SK-N-SH (cell line): ENCODE measurements at places on chromosomes 2 and 18. TPM values are rescaled to one million over a fixed set of nuclear protein-coding genes. Genes with fewer than 3 reads are reported as not detected.

DNA sequence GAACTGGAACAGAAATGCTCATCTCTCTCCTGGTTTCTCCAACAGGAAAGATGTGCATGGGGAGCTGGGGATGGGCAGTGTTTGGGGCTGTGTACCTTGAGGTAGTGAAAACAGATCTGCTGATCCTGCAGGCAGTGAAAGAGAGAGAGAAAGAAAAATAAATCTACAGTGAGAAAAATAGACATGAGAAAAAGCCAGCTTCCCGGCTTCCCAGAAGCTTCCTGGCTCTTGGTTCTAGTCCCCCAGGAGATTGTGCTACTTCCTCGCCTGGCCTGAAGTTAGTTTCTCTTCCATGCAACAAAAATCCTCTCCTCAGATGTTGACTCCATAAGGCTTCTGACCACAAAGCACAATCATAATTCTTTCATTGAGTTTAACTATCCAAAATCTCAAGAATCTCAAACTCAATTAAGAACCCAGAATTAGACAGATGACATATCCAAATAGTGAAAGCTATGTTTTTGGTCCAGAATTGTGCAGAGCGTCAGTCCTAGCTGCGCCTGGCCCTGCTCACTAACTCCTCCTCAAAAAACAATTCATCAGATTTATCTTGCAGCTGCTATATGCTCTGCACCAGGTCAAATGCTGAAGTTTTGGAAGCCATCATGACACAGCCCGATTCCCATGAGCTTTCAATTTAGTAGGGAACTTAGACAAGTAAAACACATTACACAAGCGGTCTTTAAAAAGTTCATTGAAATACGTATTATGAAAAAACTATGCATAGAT, 20.1 kb upstream of the NAB1 start:
- no peak for DNase-seq

- DNase-seq = no peak
These were observed 32.0 kb downstream of the LGALSL start for GRCh38 chr2:64485961-64486360.

DNA sequence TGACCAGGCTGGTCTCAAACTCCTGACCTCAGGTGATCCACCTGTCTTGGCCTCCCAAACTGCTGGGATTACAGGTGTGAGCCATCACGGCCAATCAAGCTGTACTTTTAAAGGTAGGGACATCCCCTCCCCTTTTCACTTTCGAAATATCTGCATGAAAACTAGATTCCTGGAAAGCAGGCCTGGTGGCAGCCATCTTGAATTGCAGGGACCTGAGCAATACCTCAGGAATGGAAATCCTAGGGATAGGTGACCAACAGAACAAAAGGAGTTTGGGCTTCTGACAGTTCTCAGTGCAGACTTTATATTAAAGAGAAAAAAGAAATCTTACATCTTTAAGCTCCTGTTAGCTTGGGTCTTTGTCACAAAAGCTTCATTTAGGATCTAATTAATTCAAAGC, 62.6 kb downstream of the KLF7 start:
- DNase-seq = no peak

GRCh38 chr2:61733563-61733962, 120.3 kb downstream of the FAM161A start:
- no peak for DNase-seq

DNA sequence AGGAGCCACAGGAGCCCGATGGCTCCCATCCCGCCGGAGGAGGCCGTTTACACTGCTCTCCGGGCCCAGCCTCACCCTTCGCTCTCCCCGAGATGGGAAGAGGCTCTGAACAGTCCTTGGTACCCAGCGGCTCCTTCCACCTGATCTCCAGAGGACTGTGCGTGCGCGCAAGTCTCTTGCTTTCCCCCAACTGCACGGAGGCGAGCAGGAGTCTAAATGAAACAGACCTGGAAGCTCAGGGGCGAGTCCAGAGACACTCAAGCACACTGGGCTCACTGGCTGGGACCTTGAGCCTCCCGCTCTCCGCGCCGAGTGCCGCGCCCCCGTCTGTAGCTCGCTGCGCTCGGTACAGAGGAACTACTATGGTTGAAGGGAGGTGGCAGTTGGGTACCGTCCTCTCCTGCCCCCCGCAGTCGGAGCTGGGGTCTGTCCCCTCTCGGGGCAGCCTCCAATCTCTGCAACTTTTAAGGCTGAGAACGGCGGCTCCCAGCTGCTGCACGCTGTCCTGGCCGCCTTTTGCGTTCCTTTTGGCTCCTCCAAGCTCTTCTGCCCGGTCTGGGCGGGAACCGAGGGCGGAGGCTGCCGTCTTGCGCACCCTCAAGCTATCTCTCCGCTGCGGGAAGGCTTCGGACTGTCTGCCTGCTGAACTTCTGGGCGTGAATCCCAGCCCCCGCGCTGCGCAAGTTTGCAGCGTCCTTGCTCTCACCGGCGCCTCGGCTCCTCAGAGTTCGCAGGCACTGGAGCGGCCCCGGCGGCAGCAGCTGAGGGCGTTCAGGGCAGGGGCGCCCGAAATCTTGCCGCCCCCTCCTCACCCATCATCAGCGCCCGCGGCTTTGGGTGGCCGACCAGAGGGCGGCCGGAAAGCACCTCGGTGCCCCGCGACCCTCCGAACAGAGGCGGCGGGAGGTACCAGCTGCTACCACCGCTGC, 491 bp downstream of the ALK start:
- peak; percentile 76 for DNase-seq

- DNase-seq = no peak
These were observed 78.5 kb upstream of the KIDINS220 start for GRCh38 chr2:8915941-8916340.

- no peak for DNase-seq
These were observed 36.3 kb downstream of the TPRKB start for GRCh38 chr2:73700661-73701447.

- no peak for DNase-seq
These were observed 28.3 kb downstream of the TWSG1 start for GRCh38 chr18:9362869-9363268.

DNA sequence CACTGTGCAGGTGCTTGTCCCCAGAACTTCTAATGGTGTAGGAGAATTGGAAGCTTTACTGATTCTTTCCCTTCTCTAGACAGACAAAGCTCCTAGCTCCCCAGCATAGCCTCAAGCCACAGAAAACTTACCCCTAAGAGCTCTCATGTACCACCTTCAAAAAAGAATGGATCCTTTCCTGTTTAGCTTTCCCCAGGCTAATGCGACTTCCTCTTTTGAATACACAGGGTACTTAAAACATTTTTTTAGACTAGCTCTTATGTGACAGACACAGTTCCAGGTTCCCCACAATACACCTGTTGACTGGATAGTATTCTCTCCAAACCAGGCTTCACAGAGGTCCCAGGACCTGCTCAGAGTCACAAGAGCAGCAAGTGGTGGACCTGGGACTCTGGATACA, 8.3 kb downstream of the CTAGE1 start:
- DNase-seq = no peak

DNA sequence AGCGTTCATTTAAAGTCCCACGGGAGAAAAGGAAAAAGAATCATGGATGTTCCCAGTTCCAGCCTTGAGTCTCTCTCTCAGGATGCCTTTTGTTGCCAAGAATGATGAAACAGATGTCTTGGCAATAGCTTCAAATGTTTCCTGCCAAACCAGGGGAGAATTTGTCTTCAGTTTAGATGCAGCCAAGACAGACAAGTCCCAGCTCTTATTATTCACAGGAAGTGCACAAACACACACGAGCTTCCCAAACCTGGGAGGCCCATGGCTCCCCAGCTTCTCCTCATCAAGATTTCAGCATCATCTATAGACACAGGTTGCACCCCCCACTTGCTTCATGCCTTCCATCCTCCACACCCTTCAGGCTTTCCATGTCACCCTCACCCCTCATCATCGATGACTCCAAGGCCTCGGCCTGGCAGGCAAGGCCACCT, 45.9 kb downstream of the HS1BP3 start:
- DNase-seq = no peak

DNA sequence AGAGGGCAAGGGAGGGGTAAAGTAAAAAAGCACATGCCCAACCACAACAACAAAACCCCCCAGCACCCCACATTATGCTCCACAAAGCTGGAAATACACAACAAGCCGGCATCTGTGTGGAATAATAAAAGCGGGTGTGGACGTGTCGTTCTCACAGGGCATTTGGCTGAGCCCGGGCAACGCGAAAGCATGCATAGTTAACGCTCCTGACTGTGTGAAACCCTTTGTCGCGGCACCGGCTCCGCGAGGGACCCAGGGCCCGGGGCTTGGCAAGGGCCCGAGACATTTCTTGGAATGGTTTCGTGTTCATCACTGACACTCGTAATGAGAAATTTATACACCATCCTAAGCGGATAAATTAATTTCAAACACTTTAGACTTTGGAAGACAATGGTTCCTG, 165.6 kb downstream of the INHBB start:
- no peak for DNase-seq

GRCh38 chr2:128310094-128310716, 8.5 kb downstream of the HS6ST1 start:
- peak; percentile 12 for DNase-seq

DNA sequence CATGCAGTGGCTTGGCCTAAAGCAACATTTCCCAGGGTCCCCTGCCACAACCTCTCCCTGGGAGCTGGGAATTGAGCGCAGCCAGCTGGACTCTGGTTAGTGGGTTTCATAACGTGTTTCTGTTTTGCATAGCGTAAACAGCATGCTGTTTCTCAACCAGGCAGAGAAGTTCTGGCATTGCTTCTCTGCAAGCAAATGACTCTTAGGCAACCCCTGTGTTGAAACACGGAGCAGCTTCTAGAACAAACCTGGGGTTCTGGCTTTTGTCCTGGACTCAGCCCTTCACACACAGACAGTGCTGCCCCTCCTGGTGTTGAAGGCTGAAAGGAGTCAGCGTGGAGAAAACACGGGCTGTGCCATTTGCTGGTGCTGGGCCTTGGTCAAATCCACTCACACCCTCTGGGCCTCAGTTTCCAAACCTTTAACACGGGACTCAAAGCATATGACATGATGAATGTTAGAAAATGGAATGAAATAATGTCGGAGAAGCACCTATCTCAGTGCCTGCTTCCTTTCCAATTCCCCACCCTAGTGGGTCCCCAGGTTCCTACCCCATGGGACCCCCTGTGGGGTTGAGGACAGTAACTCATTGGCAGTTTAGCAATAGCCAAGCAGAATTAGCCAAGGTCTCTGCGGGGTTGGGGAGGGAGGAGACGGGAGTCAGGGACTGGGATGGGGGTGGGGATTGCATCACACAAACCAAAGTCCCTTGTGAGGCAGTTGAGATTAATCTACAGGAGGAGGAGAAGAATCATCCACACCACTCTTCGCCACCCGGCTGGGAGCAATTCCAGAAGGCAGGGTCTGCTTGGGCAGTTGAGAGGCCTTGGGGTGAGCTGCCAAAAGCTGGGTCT, 30.2 kb upstream of the IL1R2 start:
- DNase-seq = no peak

- DNase-seq = no peak
These were observed 12.1 kb downstream of the CD226 start for GRCh38 chr18:69935319-69936190.

DNA sequence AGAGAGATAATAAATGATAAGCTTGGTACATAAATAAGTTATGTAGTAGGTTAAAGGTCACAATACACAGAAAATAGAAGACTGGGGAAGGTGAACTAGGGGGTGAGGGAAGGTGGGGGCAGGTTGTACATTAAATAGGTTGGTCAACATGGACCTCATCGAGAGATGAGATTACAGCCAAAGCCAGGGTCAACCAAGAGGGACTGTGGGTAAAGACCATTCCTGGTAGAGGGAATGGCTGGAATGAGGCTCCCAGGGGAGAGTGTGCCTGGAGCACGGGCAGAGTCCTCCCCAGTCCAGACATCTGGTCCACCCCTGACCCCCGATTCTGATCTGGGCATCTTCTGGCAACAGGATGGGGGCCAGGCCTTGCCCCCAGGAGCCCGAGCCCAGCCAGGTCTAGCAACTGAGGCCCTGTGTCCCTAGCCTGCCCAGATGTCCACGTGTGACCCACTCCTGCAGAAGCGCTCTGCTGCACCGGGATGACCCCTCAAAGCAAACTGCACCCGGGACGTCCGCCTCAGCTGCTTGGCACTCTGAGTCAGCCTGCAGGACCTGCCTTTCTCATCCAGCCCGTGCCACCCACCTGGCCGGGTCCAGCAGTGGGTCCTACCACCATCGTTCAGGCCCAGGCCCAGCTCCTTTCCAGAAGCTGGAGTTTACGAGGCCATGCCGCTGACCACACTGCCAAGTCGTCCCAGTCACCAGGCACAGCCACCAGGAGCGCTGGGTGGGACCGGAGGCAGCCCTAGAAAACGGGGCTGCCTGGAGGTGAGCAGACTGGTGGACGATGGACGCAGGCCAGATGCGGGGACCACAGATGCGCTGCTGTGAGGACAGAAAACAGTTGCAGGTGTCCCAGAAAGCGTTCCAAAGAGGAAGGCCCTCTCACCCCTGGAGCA, 56.2 kb upstream of the ID2 start:
- no peak for DNase-seq

GRCh38 chr18:6775237-6775636, 45.7 kb downstream of the ARHGAP28 start:
- no peak for DNase-seq

DNA sequence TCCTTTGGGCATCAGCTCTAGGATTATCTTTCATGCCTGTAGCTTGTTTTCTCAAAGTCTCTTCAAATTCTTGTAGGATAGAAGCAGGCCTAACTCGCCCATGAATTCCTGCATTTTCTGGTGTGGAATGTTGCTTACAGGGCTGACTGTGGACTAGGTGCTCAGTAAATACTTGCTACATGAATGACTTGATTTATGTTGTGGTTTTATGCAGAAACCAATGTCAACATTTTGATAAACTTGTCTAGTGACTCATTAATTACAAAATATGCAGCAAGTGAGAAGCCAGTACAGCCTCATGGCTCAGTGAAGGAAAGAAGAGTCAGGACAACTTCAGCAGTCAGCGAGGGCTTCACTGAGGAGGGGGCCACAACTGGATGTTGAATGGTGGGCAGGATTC, 110.6 kb upstream of the SIX2 start:
- no peak for DNase-seq

DNA sequence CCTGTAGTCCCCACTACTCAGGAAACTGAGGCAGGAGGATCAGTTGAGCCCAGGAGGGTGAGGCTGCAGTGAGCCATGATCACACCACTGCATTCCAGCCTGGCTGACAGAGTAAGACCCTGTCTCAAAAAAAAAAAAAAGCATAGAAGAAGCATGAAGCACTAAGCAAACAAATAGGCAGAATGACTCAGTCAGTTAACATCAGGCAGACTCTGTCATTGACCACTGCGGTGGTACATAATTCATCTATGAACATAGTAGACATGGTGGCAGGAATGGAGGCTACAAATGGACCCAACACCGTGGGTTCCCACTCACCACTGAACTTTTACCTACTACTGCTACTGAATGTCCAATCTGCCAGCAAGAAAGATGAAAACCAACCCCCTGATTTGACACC, 7.6 kb upstream of the ASXL2 start:
- DNase-seq = no peak

DNA sequence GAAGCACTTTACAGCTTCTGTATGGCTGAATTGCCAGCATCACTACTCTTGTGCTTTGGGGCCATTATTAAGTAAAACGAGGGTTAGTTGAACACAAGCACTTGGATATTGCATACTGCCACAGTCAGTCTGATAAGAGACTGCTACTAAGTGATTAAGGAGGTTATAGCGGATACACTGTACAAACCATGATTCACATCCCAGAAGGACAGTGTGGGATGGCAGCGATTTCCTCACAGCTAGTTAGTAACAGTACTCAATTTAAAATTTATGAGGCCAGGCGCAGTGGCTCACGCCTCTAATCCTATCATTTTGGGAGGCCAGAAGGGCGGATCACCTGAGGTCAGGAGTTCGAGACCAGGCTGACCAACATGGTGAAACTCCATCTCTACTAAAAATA, 2.6 kb upstream of the BMPR2 start:
- no peak for DNase-seq

SLC38A11 gene
- polyA plus RNA-seq = not detected in 2 replicates

DUSP2 gene
- polyA plus RNA-seq = 0.79 and 1.2 TPM in 2 replicates

LRRTM4 gene
- polyA plus RNA-seq = 0.10 and 0.39 TPM in 2 replicates

FBXO36 gene
- polyA plus RNA-seq = 3.9 and 5.7 TPM in 2 replicates

SPATA3 gene
- polyA plus RNA-seq = not detected in 2 replicates

DSG4 gene
- not detected in 2 replicates for polyA plus RNA-seq

FSIP2 gene
- not detected in 2 replicates for polyA plus RNA-seq
